Activated T-cell treated with anti-CD3 and anti-CD28 coated beads, Interleukin-2, amount 50 U/mL, for 4 hours (primary cell): ENCODE measurements at places on chromosomes 5 and 9. TPM values are rescaled to one million over a fixed set of nuclear protein-coding genes. Genes with fewer than 3 reads are reported as not detected.

DNA sequence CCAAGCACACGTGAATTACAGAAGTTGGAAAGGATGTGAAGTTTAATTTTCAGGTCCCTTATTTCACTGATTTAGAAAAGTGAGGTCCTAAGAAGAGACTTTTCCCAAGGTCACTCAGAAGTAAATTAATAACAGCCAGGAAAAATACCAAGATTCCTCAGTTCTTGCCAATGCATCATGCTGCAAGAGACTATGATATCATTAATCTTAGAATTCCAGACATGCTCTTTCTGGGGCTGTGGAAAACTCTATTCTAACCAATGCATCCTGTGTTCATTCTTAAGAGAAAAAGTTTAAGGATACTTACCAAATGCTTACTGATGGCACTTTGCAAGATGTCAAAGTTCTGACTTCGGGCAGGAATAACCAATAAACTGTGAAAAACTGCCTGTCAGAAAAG is 42.8 kb downstream of the TEX10 start:
- DNase-seq: no peak

GRCh38 chr9:133619791-133620190 is 10.6 kb upstream of the FAM163B start:
- peak; percentile 50 for DNase-seq

GRCh38 chr9:105283795-105284194 is 39.3 kb downstream of the SLC44A1 start:
- DNase-seq: no peak

- DNase-seq: no peak
Observed at GRCh38 chr5:53116597-53116996, 7.0 kb upstream of the MOCS2 start.

DNA sequence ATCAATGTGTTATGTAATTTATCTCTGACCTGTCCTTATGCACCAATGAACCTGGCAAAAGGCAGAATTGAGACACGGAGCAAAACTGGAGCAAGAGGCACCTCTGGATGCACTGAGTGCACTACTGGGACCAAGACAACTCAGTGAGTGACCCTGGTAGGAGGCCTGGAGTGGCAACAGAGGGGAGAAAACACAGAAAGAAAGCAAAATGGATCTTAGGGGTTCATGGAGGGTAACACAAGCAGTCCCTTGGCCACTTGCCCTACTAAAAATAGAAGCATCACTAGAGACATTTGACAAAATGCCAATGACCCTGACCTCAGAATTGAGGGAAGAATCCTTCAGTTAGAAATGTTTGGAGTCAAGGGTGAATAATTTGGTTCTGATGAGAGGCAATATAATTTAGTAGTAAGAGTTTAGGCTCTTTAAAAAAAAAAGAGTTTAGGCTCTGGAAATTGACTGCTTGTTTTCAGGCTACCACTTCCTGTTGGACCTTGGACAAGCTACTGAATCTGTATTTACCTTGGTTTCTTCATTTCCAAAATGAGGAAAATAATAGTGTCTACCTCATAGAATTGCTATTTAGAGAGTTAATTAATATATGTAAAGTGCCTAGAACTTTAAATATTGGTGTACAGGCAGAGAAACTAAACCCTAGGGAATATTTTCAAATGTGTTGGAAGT is 234.9 kb upstream of the TARS1 start:
- DNase-seq: no peak

GRCh38 chr9:107018861-107019545 is 156.0 kb downstream of the ZNF462 start:
- DNase-seq: no peak

ARHGEF39 gene
- 1.1 TPM for total RNA-seq

SPARC gene
- 2.6 TPM for total RNA-seq

POU5F2 gene
- 0.30 TPM for total RNA-seq
